Activated CD4-positive, alpha-beta T cell treated with anti-CD3 and anti-CD28 coated beads for 48 hours (primary cell): ENCODE measurements at places on chromosomes 2 and 18.

- DNase-seq = peak; percentile 52
Measured at GRCh38 chr18:49161627-49162026, 210.9 kb upstream of the SMAD7 start.

DNA sequence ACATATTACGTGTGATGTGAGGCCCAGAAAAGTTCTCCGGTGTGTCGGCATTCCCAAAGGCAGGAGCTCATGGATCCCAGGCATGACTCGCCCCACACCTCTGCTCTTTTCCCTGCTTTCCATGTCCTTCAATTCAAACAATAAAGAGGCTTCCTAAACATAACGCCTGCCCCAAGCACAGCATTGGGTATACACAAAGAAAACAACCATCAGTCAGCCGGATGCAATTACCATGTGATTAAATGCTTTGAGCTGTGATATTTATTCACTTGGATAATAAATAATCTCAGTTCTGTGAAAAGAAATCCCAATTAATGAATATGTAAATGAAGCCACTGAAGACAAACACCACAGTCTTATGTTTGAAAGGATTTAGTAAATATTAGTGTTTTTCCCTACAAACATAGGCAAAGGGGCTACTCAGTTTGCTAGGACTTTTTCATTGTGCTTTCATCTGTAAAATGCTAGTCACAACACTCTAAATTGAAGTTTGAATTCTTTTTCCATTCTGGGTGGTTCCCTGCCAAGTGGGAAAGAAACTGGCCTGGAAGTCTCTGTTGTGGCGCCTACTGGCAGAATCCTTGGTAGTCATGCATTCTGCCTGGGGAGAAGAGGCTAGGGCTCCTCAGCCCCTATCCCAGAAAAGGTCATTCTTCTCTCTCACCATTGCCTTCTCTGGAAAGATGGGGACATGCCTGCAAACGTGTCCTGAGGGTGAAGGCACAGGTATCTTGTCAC is 144.7 kb downstream of the COL6A3 start:
- no peak for DNase-seq

DNA sequence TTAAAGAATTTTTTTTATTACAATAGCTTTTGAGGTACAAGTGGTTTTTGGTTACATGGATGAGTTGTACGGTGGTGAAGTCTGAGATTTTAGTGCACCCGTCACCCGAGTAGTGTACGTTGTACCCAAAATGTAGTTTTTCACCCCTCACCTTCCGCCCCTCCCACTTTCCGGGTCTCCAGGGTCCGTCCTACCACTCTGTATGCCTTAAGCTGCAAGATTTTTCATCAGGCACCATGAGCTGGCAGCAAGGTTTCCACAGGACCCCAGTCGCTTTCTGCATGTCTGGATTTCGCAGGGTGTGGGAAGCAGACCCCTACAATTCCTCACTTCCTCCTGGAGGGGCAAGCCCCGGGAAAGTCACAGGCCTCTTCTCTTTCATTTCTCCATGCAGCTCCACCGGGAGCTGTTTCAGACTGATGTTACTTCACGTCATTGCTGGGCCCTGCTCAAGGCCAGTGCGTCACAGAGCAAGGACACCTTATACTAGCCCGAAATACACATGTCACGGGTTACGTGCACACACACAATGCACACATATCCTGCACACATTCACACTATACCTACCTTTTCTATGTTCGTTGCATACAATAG is 179.1 kb downstream of the ZFP36L2 start:
- DNase-seq = no peak

DNA sequence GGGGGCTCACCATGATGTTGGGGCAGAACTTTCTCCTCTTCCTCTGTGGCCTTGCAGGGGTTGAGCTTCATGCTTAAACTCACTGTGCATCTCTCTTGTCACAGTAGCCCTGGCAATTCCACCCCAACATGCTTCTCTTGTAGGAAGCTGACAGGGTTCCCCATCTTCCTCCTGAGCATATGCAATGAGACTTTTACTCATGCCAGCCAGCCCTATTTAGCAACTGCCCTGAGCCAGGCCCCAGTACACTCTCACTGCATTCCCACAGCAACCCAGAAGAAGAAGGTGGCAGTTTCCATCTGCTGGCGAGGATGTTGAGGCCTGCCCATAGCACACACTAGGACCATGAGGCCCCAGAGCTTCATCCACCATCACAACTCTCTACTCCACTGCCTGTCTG is 72.2 kb upstream of the TEX51 start:
- no peak for DNase-seq

- no peak for DNase-seq
Measured at GRCh38 chr2:85248773-85249509, 78.8 kb downstream of the TGOLN2 start.

- DNase-seq = no peak
Measured at GRCh38 chr2:46847726-46848412, 67.7 kb downstream of the MCFD2 start.

GRCh38 chr2:127747621-127748020 is 46.3 kb downstream of the SFT2D3 start:
- DNase-seq = no peak

- DNase-seq = no peak
Measured at GRCh38 chr2:8378016-8378810, 303.6 kb upstream of the ID2 start.

- DNase-seq = no peak
Measured at GRCh38 chr2:1661891-1662605, 82.3 kb downstream of the PXDN start.

DNA sequence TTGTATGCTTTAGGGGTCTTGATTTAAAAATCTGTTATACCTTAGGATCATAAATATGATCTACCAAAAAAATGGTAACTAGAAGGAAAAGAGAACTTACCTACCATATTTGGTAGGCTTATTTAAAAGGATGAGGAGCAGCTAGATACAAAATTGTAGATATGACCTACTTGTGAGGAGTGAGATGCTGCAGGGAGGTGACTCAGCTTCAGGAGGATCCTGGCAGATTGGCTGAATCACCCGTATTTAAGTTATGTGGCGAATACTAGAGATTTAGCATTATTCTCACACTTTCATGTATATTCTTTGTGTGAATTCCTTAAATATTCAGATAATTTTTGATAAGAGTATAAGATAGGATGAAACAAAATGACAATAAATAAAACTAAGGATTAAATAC is 657.3 kb upstream of the LINC00305 start:
- DNase-seq = no peak
